KG1 (cell line): ENCODE measurements at places on chromosomes 6 and 20.

DNA sequence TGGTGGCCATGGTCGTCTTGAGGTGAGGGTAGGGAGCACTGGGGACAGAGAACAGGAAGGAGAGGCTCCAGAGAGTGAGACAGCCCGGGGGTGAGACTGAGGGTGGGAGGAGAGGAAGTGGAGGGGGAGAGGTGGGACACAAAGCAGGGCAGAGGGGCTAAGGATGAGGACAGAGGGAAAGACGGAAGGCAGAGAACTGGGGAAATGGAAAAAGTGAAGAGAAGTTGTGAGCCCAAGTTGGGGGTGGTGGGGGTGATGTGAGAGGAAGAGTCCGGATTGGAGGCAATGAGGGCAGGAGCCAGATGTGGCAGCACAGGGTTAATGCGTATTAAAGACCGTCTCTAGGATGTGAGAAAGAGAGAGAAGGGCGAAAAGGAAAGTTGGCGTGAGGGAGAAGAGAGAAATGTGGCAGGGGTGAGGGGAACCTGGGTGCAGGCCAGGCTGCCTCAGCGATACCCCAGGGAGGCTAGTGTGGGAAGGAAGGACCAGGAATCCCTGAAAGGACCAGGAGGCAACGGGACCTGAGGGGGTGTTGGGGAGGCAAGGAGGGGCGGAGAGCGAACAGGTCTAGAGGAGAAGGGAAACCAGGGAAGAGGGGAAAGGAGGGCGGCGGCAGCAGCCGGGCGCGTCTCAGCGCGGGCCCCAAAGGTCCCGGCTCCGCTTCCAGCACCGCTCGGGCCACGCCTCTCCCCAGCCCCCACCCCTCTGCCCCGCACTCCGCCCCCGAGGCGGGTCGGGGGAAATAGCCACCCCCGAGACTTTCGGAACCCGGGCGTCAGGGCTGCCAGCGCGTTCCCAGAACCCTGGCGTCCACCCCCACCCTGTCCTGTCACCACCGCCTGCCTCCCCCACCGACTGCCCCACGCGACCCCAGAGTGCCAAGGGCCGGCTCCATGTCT, at the start of gene PPP1R18:
PPP1R18 (minus strand) TSS at position 637 of the 899 bp plus-strand sequence; CDS start at position 10, 627 bp downstream.
- no peak for DNase-seq

- no peak for DNase-seq
Measured at GRCh38 chr6:120274547-120274946, 925.0 kb upstream of the MAN1A1 start.

GRCh38 chr6:146700078-146700686, 101.4 kb downstream of the ADGB start:
- peak; percentile 73 for DNase-seq

GRCh38 chr6:44918671-44919296, 409.3 kb upstream of the RUNX2 start:
- no peak for DNase-seq

DNA sequence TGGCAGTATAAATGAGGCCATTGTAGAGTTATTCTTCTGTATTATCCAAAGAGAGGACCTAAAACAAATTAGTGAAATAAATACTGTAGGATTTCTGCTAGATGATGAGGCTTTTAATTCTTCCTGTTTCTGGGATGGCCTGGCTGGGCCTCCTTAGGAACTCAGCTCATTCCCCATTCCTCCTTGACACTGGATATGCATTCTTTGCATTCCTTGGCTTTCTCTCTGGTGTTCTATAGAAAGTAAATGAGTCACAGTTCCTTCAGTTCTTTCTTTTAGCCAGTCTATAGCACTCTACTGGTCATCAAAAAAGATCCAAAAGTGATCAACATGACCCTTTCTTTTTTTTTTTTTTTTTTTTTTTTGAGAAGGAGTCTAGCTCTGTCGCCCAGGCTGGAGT, 8.6 kb downstream of the OR10C1 start:
- no peak for DNase-seq

DNA sequence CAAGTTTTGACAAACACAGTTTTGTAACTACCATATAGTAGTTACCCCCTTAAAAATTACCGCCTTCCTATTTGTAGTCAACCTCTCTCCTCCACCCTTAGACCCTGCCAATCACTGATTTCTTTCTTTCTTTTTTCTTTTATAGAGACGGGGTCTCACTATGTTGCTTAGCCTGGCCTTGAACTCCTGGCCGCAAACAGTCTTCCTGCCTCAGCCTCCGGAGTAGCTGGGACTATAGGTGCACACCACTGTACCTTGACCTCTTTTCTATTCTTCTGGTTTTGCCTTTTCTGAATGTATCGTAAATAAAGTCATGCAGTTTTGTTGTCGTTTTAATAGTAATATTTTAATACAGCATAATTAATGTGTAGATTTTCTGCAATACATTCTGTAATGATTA, 460.3 kb downstream of the EPM2A start:
- DNase-seq = no peak

DNA sequence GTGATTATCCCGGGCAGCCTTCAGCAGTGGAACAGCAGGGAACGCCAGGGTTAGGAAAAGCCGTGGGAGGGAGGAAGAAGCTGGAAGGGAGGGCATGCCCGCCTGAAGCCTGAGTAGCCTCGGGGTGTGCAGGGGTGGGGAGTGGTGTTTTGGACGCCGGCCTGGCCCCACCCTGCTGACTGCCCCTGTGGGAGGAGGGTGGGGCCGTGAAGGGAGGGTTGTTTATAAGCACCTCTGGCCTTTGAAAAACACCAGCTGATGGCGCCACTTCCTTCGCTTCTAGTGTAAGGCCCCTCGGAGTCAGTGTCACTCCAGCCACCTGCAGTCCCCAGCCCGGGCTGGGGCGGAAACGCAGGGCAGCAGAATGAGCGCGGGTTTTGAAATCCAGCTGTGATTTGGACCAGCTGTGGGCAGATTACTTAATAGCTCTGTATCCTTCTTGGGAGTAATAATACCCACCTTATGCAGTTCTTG, 52.8 kb upstream of the BMP6 start:
- no peak for DNase-seq

DNA sequence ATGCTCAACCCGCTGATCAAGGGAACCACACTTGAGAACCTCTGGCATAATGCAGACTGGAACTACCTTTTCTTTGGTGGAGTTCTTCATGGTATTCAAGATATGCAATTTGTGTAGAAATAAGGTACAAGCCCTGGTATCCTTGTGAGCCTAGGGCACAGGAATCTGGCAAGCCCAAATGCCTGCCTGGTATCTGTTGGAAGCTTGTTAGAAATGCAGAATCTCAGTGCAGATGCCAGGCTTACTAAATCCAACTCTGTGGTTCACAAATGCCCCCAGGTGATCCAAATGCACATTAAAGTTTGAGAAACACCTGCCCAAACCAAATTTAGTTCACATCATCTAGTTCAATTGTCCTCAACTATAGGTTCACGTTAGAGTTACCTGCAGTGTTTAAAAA, 159.8 kb upstream of the LAMP5 start:
- no peak for DNase-seq

DNA sequence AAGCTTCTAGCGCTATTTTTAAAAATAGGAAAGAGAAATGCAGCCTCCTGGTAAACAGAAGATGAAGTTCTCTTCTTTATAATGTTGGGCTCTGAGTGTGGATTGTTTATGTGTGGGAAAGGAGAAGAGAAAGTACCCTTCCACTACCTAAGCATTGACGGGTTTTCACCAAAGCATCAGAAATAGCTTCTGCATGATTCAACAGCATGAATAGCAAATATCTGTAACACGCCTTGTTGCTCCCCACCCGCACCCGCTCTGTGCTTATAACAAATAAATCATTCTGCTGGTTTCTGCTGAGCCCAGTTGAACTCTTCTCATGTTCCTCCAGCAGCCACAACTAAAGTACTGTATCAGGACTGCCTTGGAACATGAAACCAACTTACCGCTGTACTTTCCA, 20.7 kb downstream of the TXLNB start:
- no peak for DNase-seq
